T-helper 2 cell (primary cell): ENCODE measurements at places on chromosomes 12 and 14.

- DNase-seq, result no peak
These were observed 12.8 kb downstream of the ZFHX2 start for GRCh38 chr14:23538785-23539184.

- DNase-seq, result peak; percentile 5
These were observed 32.6 kb upstream of the HIF1A start for GRCh38 chr14:61662437-61663311.

DNA sequence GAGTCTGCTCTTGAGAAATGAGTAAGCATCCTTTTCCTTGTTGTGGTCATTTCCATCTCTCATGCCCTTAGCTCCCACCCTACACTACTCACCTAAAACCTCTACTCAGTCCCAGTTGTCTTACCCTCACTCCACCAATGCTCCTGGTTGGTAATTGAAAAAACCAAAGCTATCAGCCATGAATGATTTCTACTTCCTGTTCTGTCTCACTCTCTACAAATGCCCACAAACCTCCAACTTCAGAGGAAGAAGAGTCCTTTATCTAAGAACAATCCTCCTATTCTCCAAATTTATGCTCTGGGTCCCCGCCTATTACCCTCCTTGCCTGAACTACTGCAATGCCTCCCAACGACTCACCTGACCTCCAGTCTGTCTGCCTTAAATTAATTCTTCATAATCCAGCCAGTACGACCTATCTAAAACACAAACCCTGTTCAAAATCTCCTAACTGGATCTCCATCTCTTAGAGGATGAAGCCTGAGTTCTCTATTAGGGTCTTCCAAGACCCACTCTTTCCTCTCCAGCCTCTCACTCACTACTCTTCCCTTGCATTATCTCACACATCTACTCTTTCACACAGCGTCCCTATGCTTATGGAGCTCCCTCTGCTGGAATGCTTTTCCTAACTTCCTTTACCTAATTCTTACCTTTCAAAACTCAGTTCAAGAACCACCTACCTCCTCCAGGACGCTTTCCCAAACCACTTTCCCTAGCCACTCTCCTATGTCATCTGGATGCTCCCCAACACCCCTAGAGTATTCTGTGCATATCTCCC lies 2.2 kb downstream of the DHRS1 start:
- DNase-seq, result no peak

- peak; percentile 64 for DNase-seq
These were observed 525.2 kb upstream of the CCDC196 start for GRCh38 chr14:65961004-65961403.

DNA sequence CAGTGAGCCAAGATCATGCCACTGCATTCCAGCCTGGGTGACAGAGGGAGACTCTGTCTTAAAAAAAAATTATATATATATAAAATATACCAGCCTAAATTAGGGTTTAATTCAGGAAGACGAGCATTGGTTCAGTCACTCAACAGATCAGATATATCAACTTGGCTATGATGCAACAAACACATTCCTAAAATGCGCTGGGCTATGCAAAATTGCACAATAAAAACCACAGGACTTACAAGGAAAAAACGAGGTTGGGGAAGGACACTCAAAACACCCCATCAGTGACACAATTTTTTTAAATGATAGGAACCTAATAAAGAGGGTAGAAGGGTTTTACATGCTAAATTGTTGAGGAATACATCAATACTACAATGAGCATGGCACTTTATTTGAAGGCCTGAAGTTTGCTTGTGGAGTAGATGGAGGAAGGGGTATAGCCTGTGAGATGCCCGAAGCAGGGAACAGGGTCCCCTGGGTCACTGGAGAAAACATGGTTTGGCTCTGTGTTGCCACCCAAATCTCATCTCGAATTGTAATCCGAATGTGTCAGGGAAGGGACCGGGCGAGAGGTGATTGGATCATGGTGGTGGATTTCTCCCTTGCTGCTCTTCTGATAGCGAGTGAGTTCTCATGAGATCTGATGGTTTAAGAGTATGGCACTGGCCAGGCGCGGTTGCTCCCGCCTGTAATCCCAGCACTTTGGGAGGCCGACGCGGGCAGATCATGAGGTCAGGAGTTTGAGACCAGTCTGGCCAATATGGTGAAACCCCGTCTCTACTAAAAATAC lies 71.2 kb downstream of the TNFAIP2 start:
- no peak for DNase-seq

- DNase-seq, result no peak
These were observed 2.5 kb upstream of the TEP1 start for GRCh38 chr14:20415782-20416206.

- DNase-seq, result no peak
These were observed 505 bp upstream of the HEBP1 start for GRCh38 chr12:13000616-13000924.

GRCh38 chr12:47356129-47356700 lies 276.5 kb upstream of the AMIGO2 start:
- no peak for DNase-seq

DNA sequence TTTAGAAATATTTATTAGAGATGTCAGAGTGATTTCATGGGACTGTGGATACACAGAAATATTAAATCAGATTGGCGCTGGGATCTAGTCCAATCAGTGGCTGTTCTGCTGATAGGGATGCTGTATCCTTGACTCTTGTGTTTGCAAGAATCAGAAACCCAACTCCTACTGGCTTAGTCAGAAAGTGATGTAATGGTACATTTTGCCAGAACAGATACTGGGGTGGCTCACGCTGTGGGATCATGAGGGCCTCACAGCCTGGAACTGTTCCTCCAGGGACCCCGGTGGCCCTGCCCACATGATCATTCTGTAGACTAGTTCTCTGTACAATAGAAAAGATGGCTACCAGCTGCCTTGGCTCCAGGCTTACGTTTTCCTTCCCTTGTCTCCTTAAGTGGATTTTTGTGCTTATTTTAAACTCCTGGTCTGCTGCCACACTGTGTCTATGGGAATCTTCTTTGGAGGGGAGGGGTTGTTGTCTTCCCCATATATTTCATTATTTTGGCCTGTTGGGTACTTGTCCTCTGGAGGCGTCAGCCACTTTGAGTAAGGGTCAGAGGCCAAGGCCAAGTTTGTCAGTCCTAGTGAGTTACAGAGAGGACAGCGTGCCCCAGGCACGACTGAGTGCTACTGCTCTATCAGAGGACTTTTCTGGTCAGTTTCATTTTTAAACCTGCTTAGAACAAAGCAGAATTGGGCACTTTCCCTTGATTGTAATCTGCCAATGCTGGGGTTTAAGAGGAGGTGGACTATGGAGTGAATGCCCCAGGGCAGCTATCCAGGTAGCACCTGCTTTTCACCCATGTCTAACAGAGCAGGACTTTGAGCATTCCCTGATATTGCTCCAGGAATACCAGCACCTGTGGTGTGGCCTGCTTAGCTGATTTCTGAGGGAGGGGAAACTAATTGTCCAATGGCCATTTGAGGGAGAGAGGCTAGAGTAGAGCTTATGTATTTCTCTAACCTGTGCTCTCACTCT lies 164.3 kb downstream of the SLC5A8 start:
- no peak for DNase-seq

GRCh38 chr12:53956914-53957536 lies 2.3 kb downstream of the HOXC12 start:
- DNase-seq, result no peak

DNA sequence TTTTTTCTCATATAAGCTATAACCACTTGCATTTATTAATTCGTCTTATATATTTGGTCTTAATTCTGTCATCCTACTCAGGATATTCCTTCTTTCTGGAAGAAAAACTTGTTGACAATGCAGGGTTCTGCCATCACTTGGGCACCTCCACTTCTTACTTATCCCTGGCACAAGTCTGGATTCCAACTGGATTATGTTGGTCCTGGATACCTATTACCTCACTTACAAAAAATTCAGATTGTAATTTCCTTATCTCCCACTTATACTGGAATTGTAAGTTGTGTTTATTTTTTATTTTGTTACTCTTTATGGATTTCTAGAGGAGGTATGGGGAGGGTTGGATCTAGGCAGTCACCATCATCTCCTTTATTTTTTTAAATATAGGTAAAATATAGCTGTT lies 36.7 kb downstream of the LRRIQ1 start:
- no peak for DNase-seq

GRCh38 chr12:58416236-58416635 lies 474.9 kb downstream of the ATP23 start:
- DNase-seq, result no peak

DNA sequence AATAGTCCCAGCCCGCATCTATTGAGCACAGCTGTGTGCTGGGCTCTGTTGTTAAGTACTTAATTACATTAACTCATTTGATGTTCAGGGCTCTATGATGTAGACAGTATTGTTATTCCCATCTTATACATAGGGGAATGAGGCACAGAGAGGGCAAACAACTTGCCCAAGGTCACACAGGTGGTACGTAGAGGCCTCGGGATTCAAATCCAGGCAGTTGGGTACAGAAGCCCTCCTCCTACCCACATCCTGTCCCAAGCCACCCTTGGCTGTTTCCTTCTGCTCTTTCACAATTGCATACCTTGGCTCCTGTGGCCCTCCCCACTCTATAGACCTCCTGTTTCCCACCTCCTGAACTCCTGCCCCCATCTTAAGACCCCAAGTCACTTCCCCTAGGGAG lies 10.0 kb upstream of the GPR68 start:
- no peak for DNase-seq

DNA sequence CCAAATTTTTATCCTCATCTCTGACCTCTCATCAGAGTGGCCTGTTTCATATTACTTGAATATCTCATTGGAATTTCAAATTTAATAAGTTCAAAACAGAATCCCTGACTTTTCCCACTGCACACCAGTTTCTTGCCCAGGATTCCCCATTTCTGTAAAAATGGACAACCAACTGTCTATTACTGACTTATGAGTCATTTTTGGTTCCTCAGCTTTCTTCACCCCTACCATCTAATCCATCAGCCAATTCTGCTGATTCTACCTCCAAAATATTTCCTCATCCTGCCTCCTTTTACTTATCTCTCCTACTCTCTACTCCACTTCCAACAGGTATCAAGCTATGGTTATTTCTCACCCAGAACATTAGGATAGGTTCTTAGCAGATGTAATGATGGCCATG lies 44.2 kb downstream of the TMX1 start:
- DNase-seq, result no peak

- DNase-seq, result no peak
These were observed 183.0 kb downstream of the MED13L start for GRCh38 chr12:116094475-116094874.

DNA sequence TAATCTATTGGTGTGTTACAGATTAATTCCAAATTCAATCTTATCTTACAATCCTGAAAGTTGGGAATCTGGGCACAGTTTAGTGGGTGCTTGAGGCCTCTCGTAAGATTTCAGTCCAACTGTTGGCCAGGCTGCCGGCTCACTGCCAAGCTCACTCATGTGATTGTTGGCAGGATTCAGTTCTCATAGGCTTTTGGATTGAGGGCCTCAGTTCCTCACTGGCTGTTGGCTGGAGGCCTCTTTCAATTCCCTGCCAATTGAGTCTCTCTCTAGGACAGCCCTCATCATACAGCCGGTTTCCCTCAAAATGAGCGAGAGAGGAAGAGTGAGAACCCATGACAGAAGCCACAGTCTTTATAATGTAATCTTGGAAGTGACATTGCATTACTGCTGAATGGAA lies 123.5 kb upstream of the FBXO33 start:
- DNase-seq, result no peak

DNA sequence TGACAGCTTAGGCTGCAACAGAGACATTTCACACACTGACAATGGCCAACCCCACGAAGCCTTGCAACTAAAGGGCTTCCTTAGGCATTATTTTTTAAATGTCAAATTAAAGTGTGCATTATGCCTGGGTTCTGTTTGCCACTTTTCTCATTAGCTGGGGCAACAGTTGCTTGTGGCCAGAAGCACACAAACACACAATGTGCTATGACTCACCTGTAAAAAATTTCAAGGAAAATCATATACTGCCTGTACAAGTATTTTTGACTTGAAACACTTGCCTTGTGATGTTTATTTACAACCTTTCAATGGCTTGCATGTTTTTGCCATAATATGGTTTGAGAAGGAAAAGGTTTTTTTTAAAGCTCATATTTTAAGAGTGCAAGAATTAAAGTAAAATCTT lies 1.9 kb downstream of the NTN4 start:
- DNase-seq, result no peak

- DNase-seq, result no peak
These were observed 13.7 kb downstream of the ARID2 start for GRCh38 chr12:45743247-45743646.

- peak; percentile 59 for DNase-seq
These were observed 1.0 kb upstream of the SOCS2 start for GRCh38 chr12:93571365-93571924.

GRCh38 chr12:123269395-123269892 lies 2.2 kb downstream of the CDK2AP1 start:
- DNase-seq, result peak; percentile 27

- no peak for DNase-seq
These were observed 117.3 kb downstream of the BTG1 start for GRCh38 chr12:92028441-92028709.

- DNase-seq, result no peak
These were observed 34.7 kb downstream of the TBX5 start for GRCh38 chr12:114371250-114371649.

GRCh38 chr12:51185171-51185717 lies 12.3 kb upstream of the TFCP2 start:
- no peak for DNase-seq

DNA sequence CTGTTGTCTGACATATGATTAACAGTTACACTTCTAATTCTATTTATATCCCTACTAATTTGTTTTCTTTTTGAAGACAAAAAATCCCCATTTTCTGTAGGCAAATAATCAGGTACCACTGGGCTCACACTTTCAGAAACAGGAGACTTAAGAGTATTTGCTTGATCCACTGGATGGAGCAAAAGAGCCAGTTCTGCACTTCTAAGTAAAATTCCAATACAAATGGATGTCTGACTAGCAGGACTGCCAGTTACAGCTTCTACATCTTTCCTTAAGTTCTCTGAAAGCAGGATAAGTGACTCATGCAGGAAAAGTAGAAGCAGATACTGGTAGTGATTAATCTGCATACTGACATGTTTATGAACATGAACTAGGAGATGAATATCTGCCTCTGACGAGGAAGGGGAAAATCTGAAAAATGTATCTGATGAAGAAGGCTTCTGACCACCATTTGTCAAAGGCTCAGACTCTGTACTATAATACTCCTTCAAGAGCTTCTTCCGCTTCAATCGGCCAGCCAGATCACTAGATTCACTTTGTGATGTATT lies 73.8 kb upstream of the ANKS1B start:
- no peak for DNase-seq

- no peak for DNase-seq
These were observed 188.2 kb upstream of the RMST start for GRCh38 chr12:97274386-97274785.

GRCh38 chr14:90669731-90670130 lies 146.5 kb downstream of the TTC7B start:
- DNase-seq, result no peak
